ENCODE measurements at places on chromosomes 7 and 10.

DNA sequence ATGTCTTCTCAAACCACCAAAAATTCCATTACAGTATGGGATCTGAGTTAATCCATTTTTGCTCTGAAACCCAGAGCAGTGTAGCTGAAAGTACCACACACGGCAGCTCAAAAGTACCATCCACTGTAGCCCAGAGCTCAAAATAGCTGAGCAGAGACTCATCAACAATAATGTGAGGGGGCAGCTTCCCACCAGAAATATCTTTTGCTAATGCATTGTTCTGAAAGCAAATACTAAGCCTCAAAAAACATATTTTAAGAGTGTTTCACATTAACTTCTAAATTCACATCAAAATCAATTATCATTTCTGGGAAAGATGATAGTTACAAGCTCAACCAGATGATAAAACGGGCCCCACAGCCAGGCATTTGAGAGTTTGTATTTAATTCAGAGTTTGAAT is 73.7 kb downstream of the ABLIM1 start:
- DNase-seq = no peak

DNA sequence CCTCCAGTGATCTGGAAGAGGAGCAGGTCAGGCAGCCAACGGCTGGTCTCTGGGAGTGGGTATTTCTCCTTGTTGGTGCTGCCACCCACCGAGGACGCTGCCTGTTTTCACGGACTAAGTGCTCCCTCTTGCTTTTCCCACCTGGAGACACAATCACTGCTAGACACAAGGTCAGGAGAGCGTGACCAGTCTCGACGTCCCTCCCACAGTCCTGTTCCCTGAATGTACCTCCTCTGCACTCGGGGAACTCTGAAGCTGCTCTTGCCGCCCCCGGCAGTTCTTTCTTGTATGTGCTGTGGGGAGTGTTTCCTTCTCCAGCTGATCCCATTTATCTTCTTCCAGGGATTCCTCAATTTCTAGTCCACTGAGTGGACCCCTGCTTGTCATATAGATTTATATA is 89.4 kb downstream of the CYTH3 start:
- no peak for DNase-seq

GRCh38 chr7:36300696-36301350 is 88.8 kb upstream of the ANLN start:
- DNase-seq = peak; percentile 13

- DNase-seq = no peak
Measured at GRCh38 chr7:147980826-147981813, 609.4 kb upstream of the C7orf33 start.

DNA sequence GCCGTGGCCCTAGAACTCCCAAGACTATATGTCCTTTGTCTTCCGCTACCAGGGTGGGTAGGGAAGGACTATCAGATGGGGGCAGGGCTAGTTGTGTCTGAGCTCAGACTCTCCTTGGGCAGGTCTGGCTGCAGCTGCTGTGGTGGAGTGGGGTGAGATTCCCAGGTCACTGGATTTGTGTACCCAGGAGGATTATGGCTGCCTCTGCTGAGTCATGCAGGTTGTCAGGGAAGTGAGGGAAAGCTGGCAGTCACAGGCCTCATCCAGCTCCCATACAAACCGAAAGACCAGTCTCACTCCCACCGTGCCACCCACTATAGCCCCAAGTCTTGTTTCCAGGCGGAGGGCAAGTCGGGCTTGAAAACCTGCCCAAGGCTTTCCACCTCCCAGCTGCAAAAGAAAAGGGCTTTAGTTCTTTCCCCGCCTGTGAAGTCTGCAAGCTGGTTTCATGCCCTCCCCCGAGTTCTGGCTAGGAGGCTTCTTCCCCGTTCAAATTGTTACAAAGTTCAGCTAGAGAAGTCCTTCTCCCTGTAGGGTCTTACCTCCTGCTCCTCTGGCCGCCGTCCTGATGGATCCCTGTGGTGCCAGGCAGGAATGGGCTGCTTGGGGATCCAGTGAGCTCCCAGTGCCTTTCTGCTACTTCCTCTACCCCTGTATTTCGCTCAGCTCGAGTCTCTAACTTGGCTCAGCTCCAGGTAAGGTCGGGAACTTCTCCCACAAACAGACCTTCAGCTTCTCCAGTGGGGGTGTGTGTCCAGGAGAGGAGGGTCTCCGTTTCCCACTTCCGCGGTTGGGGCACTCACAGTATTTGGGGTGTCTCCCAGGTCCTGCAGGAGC is 106.8 kb upstream of the FGL2 start:
- DNase-seq = no peak

- DNase-seq = no peak
Measured at GRCh38 chr7:93015779-93016481, 101.8 kb downstream of the SAMD9 start.

DNA sequence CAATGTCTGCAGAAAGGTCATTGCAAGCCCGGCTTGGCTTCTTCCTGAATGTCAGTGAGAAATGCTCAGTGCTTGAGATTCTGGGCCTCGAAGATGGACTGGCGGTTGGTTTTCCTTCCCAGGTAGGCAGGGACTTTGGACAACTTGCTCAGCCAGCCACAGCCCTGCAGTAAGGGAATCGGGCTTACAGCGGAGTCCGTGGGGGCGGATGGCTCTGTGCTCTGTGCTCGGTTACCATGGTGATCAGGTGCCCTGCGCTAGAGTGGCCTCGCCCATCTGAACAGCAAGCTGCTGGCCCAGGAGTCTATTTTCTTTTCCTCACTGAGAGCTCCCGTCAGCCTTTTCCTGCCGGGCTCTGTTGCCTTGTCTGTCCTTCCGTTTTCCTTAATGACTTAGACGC is 77.8 kb upstream of the SH2B2 start:
- DNase-seq = no peak
